ENCODE measurements at places on chromosomes 7 and 10.

- no peak for DNase-seq
Observed at GRCh38 chr10:506451-507354, 182.8 kb downstream of the DIP2C start.

- no peak for DNase-seq
Observed at GRCh38 chr7:132576721-132577085, 433 bp upstream of the PLXNA4 start.

- no peak for DNase-seq
Observed at GRCh38 chr7:101819913-101820522, 2.6 kb downstream of the CUX1 start.

DNA sequence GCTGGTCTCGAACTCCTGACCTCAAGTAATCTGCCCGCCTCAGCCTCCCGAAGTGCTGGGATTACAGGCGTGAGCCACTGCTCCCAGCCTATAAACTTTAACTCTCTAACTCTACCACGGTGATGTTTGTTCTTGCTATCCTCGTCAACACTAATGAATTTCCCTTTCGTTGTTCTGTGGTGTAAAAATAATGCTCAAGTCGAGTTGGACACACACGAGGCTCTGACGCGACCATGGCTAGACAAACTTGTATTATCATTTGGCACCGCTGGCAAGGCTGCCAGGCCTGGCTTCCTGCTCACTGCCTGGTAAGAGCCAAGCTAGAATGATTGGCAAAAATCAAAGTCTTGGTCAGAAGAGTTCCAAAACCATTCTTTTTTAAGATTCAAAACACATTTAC is 167.0 kb upstream of the KLF6 start:
- no peak for DNase-seq
